ENCODE measurements at places on chromosomes 4 and X.
A peak's percentile ranks its signal among the peaks of the same experiment; 100 is the strongest.

- DNase-seq, result no peak
Observed at GRCh38 chr4:25020236-25020635, 10.5 kb downstream of the LGI2 start.

DNA sequence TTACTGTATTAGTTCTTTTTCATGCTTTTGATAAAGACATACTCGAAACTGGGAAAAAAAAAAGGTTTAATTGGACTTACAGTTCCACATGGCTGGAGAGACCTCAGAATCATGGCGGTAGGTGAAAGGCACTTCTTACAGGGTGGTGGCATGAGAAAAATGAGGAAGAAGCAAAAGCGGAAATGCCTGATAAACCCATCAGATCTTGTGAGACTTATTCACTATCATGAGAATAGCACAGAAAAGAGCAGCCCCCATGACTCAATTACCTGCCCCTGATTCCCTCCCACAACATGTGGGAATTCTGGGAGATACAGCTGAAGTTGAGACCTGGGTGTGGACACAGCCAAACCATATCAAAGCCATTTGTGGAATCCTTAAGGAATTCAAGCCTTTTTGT, 1238.9 kb downstream of the ADGRL3 start:
- DNase-seq, result no peak

DNA sequence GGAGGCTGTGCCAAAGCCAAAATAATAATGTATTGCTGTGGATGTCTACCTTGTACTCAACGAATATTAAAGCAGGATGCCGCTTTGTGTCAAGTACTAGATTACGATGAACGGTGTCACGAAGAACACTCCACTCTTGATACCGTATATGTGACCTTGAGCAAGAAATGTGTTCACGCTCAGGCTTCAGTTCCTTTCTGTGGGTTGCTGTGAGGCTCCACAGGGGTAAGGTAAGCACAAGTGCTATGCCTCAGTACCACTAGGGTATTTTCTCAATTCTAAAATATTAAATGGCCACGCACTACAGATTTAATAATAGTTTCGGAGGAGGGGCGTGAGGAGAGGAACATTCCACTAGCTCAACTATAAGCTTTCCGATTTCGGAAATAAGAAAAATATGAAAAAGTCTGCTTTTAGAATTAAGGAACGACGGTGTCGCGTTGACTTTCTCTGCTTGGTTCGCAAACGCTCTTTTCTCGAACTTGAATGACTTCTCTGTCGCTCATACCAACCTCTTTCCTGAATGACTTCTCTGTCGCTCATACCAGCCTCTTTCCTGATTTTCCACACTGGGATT, 607 bp upstream of the SCOC start:
- DNase-seq, result no peak

DNA sequence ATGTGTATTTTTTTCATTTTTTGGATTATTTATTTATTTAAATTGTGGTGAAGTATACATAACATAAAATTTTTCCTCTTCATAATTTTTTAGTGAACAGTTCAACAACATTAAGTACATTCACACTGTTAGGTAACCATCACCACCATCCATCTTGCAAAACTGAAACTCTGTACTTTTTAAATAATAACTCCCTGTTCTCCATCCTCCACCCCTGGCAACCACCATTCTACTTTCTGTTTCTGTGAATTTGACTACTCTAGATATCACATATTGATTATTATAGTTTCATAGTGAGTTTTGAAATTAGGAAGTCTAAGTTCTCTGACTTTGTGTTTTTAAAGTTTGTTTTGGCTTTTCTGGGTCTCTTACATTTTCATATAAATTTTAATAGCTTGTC, 89.3 kb upstream of the STX18 start:
- DNase-seq, result no peak

DNA sequence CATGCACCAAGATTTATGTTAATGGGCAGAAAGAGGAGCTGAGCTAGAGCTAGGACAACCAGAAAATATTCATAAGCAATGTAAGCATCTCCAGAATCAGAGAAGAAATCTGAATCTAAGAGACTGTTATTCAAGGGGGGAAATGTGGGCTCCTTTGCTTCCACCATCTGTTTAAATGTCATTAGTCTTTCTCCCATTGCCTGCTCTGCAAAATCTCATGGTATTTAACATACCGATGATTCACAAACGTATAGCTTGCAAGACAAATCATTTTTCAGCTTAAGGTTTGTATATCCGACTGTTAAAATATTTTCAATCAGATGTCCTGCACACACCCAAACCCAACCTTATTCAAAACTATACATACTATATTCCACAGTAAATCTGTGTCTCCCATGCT, 133.4 kb upstream of the TACR3 start:
- no peak for DNase-seq

DNA sequence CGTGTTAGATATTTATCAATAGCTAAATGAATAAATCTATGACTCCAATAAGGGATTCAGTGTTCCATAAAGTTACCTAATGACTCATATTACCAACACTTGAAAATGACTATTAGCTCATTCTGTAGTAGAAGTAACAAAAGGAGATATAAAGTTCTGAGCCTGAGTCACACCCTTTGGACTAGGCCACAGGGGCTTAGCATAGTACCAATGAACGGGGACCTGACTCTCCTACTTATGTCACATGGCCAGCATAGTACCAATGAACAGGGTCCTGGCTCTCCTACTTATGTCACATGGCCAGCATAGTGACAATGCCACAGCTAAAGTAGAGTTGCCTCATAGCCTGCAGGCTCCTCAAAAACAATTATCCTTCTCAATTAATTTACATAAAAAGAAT, 43.7 kb downstream of the MAGEB16 start:
- no peak for DNase-seq

GRCh38 chr4:7411896-7412553, 22.7 kb downstream of the PSAPL1 start:
- peak; percentile 33 for DNase-seq

GRCh38 chr4:163920426-163920825, 425.9 kb downstream of the TMA16 start:
- DNase-seq, result no peak

- DNase-seq, result no peak
Observed at GRCh38 chr4:113945906-113946305, 33.5 kb downstream of the ARSJ start.

GRCh38 chr4:6362243-6362885, 92.7 kb downstream of the WFS1 start:
- no peak for DNase-seq

- DNase-seq, result no peak
Observed at GRCh38 chr4:47717188-47717587, 120.7 kb downstream of the CORIN start.

GRCh38 chr4:83490876-83491450, 6.1 kb upstream of the ABRAXAS1 start:
- no peak for DNase-seq

DNA sequence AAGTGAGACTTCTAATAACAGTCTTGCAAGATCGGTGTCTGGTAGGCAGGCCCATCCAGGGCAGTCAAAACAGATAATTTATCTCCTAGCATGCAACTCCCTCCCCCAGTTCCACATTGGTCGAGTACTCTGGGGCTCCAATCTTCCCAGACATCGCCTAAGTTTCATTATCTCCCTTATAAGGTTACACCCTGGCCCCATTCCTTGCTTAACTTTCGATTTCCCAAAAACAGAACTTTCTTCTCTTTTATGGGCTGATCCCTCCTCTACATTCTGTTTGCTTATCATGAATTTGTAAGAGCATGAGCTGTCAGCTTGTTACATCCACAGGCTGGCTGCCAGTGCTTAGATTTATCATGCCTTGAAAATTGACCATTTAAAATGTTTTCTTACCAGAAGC, 471.3 kb downstream of the TECRL start:
- no peak for DNase-seq

- no peak for DNase-seq
Observed at GRCh38 chr4:124804041-124804440, 91.5 kb upstream of the ANKRD50 start.

- DNase-seq, result no peak
Observed at GRCh38 chr4:173932701-173933100, 350.8 kb downstream of the FBXO8 start.

DNA sequence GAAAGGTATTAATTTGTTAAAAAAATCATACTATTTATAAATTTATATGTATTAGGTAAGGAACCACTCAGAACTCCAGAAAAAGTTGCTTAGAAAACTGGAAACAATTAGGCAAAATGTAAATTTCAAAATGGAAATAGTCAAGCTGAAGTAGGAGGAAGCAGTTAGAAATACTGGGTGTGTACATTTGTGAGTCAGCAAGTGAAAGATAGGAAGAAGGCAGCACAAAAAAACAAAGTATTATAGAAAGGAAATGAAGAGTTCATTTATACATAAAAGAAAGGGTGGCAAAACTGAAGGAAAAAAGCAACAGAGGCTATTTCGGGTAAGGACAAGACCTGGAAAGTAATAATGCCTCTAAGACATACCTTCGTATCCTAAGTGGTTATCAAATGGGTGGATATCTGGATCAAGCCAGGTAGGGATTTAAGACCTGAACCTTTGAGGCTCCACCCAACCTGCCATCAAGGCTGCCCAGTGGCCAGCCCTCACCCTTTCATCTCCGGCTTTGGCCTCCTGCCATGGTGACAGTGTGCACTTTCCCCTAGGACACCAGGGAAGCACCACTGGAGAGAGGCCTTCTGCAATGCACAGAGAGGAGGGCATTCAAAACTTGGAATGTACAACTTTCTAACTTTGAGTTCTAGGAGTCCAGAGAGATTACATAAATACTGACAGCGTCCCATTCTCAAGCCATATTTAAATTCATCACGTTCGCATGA, at the start of gene LRRC66:
LRRC66 (minus strand) TSS at position 428 of the 722 bp plus-strand sequence. CDS start 2,750 bp downstream, outside the sequence.
- no peak for DNase-seq

- no peak for DNase-seq
Observed at GRCh38 chr4:186068581-186069348, at the start of gene TLR3. TLR3 (plus strand) TSS chr4:186069156; CDS start chr4:186076620, 7,464 bp downstream.

- DNase-seq, result no peak
Observed at GRCh38 chr4:3414421-3415279, 27.1 kb upstream of the HGFAC start.

GRCh38 chr4:168098248-168098717, 5.9 kb downstream of the ANXA10 start:
- no peak for DNase-seq

DNA sequence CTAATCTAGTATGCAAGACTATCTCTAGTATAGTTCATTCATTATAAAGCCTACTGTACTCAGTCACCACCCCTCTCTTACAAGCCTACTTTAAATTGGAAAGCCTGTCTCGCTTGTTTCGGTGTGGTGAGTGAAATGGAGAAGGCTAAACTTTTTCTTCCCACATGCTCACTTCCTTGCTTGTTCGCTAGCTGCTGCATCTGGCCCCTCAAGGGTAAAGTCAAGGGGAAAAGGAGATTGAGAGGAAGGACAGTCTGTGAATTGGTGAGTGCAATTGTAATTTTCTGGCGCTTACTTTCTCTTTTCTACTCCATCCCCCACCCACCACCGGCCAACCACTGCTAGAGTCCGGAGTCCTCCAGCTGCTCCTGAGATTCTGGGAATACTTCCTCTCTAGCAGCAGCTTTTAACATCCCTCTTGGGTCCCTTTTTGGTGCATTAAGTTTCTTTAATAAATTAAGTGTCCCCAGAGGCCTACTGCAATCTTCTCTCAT, 12.1 kb upstream of the ARAP2 start:
- DNase-seq, result no peak

- DNase-seq, result no peak
Observed at GRCh38 chr4:99324361-99324760, 3.2 kb upstream of the ADH1B start.

GRCh38 chr4:70996018-70996360, 2.5 kb downstream of the DCK start:
- DNase-seq, result no peak

All from NCI-H524 treated with DMSO at 0.1 percent for 48 hours (cell line).